ENCODE measurements at places on chromosomes 11 and 22.
A peak's percentile ranks its signal among the peaks of the same experiment; 100 is the strongest.

DNA sequence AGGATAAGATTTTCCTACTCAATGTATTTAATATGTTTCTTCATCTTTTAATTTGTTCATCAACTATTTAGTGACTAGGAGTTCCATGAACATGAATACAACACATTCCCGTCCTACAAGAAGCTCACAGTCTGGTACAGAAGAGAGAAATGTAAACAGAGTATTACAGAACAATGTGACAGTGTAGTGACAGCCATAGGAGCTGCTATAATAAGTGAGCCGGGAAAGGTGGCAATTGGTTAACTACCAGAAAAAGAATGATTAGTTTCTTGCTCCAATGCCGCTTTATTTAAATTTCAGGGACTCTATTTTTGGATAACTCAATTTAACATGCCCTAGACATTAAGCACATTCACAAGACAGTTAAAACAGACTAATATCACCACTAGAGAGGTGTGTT is 192.3 kb downstream of the CADM1 start:
- no peak for DNase-seq

GRCh38 chr22:46349681-46350080 is 14.2 kb downstream of the TRMU start:
- no peak for DNase-seq

DNA sequence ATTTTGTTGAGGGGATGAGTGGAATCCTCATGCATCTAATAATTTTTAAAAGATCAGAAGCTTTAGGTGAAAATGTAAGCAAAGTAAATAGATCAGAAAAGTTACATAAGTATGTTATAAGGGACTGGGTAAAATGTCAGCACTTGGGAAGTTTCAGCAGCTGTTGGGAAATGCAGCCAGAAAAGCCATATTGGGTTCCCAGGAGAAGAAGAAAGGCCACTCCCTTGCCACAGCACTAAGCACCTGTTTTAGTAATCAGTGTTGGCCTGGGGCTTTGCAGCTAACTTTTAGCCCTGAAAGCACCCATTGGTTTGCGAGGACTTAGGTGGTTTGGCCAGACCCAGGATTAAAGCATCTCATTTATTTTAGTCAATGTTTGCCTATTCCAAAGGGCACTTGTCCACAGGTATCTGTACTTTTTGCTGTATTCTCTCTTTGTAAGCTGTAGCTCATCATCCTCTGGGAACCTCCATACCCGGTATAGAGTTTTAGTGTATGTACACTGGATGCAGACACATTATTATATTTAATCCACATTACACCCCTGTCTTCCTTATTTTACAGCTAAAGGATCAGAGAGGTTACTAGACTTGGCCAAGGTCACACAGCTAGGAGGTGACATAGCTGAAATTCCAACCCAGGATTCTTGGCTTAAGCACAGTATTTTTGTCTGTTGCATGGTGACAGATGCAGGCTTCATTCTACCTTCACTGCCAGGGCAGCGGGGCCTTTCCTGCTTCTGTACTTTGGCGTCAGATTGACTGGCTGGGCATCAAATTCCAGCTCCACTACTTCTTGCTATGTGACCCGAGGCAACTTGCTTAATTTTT is 127.7 kb upstream of the SESN3 start:
- DNase-seq: no peak

DNA sequence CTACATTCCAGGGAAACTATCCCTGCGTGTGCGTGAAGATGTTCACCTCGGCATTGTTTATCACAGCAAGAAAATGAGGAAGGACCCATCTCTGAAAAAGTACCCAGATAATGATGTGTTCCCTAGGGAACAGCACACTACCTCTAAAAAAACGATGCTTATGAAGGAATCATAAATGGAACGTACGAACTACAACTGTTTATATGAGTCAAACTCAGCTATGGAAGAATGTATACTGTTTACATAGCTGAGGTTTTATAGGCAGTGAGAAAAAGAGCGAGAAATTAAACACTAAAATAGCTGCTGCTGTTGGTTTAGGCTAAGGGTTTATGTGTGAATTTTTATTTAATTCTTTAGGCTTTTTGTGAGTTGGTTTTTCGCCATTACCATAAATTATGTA is 48.9 kb downstream of the APOL1 start:
- no peak for DNase-seq

DNA sequence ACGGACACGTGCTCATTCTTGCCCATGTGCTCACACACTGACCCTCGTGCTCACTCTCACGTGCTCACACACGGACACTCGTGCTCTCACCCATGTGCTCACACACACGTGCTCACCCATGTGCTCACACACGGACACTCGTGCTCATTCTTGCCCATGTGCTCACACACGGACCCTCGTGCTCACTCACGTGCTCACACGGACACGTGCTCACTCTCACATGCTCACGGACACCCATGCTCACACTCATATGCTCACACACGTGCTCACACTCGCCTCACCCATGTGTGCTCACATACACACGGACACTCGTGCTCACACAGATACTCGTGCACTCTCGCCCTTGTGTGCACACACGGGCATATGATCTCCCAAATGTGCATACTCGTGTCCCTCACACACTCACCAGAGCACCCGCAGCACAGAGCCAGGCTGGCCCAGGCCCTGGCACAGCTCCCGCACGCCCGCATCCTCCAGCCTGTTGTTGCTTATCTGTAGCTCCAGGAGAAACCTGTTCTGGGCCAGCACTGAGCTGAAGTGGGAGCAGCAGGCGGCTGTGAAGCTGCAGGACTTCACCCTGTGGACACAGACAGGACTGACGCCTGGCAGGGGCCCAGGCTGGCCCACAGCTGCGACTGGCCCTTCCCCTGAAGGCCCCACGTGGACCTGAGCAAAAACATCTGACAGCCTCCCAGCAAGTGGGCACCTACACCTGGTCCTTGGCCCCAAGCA is 9.3 kb downstream of the RNH1 start:
- DNase-seq: no peak

- DNase-seq: peak; percentile 88
Observed at GRCh38 chr11:87097582-87097981, 59.8 kb downstream of the TMEM135 start.

- DNase-seq: no peak
Observed at GRCh38 chr11:77882396-77882795, 61.5 kb downstream of the AAMDC start.

DNA sequence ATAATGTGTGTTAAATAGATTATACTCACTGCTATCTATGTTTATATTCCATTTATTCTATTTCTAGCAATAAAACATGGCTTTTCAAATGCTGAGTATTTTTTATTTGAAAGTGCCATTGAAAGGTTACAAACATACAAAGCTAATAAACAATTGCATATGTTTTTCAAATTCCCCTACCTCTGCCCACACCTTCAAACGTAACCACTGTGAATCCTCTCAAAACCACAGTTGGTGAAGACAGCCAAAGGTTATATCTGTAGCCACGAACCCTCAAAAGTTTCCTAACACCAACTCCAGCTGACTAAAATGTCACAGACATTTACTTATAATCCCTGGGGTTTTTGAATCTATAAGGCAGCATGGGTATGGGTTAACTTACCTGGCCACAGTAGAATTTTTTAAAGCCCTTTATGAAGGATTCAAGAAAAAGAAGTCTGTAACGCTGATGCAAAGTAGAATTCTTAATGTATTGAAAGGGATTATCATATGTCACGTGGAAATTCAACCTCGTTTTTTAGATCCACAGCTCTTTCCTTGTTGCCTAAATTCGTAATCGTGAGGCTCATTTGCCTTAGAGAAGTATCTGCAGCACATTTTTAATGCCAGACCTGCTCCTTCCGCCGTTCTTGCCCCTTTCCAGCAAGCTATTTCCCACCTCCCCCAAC is 122.5 kb upstream of the ZC3H12C start:
- no peak for DNase-seq

DNA sequence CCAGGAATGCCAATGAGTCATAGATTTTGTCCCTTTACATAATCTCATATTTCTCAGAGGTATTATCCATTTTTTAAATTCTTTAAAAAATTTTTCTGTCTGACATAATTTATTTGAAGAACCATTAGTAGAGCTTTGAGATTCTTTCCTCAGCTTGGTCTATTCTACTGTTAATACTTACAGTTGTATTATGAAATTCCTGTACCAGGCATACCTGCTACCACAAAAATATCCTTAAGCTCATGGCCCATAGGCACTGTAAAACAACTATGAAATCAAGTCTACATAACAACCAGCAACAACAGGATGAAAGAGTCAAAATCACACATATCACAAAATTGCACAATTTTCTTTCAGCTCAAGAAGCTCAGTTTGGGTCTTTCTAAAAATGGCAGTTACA is 541.3 kb downstream of the LUZP2 start:
- no peak for DNase-seq

DNA sequence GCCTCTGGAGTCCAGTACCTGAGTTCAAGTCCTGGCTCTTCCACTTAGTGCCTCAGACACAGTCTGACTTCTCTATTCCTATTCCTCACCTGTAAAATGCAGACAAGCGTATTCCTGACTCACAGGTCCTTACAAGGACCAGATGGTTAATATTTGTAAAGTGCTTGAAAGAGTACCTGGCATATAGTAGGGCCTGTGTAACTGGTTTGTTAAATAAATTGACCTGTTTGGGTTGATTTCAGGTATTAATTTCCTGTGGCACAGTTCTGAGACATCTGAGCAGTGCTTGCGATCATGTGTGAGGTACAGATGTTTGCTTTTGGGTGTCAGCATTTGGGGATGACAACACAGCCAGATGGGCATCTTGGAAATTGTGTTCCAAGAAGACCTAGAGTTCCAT is 127.5 kb downstream of the APIP start:
- no peak for DNase-seq

GRCh38 chr11:36588099-36588498 is 6.2 kb upstream of the IFTAP start:
- no peak for DNase-seq

DNA sequence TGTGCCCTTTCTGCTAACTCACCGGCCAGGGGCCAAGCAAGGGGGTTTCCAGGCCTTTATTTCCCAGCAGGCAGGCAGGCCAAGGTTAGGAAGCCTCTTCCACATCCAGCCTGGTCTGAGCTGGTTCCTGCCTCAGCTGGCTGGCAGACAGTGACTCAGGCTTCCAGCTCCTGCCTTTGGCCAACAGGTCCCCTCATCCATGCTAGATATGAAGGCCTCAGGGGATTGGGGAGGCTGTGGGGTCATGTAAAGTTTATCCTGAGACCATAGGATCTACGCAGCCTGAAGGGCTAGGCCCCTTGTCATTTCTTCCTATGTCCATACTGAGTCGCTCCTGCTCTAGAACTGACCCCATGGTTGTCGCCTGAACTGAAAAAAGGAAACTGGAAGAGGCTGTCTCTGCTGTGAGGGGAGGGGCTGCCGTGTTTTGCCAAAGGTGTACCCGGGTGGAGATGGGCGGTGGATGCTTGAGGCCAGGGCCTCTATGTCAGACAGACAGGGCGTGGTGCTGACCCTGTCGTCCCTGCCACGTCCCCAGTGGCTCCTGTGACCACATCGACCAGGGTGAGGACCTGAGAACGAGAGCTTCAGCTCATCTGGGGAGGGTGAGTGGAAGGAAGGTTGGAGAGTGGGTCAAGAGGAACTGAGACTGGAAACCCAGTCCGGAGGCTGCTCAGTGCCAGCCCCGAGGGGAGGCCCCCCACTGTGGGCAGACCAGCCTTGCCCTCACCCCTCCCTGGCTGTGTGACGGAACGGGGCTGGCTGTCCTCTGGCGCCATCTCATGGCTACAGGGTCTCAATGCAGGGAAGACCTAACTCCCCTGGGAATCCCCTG is 17.0 kb downstream of the P2RY6 start:
- DNase-seq: peak; percentile 78

- DNase-seq: peak; percentile 90
Observed at GRCh38 chr22:30265823-30266444, 717 bp downstream of the OSM start.

DNA sequence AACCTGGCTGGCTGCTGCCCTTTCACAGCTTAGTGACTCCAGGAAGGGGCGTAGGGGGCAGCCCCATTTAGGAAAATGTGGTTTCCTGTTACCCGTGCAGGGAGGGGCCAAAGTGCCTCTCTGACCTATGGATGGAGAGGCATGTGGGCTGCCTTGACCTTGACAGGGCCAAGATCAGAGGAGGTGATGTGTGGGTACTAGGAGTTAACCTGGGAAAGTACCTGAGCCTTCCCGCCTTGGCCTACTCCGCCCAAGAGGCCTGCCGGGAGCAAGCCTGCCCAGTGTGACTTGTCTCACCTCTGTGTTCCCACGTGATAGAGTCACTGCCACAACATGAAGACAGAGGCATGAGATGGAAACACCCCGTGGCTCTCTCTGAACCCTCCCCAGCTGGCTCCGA is 33.4 kb downstream of the GRAMD4 start:
- DNase-seq: no peak

GRCh38 chr11:4455419-4455818 is 6.3 kb downstream of the OR52K2 start:
- peak; percentile 95 for DNase-seq

DNA sequence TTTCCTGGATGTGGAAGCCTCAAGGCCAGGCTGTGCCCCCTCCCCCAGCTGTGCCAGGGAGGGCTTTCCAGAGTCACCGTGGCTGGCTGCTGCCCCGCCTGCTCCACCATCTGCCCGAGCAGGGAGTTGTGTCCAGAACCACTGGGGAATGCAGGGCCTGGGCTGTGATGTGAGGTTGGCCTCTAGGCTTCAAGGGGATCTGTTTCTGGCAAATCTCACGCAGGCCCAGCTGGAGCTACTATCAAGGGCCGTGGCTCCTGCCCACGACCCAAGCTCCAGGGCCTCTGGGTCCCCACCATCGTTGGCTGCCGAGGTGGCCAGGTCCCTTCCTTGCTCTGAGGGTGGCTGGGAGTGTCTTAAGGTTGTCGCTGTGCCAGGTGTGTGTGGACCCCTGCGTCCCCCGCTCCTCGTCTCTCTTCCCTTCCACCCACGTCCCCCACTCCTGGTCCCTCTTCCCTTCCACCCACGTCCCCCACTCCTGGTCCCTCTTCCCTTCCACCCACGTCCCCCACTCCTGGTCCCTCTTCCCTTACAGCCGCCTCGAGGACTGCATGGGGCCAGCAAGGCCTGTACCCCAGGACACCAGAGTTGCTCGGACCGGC is 6.1 kb downstream of the BRSK2 start:
- DNase-seq: no peak

DNA sequence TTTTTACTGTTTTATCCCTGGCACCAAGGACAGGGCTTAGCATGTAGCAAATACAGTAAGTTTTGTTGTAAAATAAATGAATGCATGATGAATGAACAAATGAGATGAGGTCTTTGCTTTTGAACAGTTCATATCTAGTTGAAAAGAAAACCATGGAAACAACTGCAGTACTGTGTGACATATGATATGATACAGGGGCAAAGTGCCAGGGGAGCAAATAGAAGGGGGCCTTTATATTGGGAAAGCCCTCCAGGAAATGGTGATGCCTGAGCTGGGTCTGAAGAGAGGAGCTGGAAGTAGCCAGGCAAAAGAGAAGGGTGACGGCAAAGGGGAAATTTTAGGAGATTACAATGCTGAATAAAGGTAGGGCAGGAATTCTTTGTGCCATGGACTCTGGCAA is 63.8 kb upstream of the UCP3 start:
- no peak for DNase-seq

- DNase-seq: no peak
Observed at GRCh38 chr11:75766443-75767227, 1.9 kb upstream of the DGAT2 start.

Measured in KBM-7 (cell line).